ENCODE measurements at places on chromosomes 3 and 15. TPM values are rescaled to one million over a fixed set of nuclear protein-coding genes. Genes with fewer than 3 reads are reported as not detected.

- no peak for DNase-seq
Measured at GRCh38 chr3:159113221-159113875, 311.5 kb downstream of the MFSD1 start.

GRCh38 chr3:60660026-60660425, 591.2 kb downstream of the FHIT start:
- no peak for DNase-seq

GOLGA8G gene
- not detected for total RNA-seq

DNA sequence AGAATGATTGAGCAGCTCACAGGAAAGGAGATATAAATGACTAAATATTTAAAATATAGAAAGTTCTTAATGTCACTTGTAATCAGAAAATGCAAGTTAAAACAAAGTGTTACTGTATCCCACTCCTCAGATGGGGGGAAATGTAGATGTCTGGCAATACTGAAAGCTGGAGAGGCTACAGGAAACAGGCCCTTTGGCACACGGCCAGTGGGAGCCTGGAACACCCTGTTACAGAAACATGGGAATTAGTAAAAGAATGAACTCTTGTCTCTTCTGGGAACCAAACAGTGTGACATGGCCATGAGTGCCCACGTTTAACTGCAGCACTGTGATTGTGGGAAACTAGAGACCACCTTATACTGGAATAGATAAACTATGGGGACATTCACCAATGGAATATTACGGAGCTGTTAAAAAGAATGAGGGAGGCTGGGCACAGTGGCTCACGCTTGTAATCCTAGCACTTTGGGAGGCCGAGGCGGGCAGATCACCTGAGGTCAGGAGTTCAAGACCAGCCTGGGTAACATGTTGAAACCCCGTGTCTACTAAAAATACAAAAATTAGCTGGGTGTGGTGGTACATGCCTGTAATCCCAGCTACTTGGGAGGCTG, 50.2 kb downstream of the CDCP1 start:
- no peak for DNase-seq

GRCh38 chr3:127035677-127036076, 52.8 kb downstream of the PLXNA1 start:
- DNase-seq = no peak

RLBP1 gene
- not detected for total RNA-seq

DNA sequence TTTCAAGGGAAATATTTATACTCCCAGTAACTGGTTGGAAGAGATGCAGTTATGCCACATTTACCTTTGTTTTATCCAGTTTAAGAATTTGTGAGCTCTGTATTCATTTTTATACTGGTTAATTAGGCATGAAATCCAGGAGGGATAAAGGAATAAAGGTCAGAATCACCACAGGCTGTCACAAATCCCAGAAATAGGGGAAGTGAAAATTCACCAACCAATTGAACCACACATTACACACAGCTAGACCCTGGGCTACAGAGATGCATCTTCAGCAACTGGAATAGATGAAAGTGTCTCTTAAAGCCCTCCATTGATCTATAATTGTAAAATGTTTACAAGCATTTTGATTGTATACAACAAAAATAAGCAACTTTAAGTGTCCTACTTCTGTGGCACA, 18.5 kb downstream of the SERPINI1 start:
- DNase-seq = no peak

SLC22A14 gene
- not detected for total RNA-seq

- no peak for DNase-seq
Measured at GRCh38 chr3:50302095-50303012, 1.0 kb downstream of the HYAL1 start.

- no peak for DNase-seq
Measured at GRCh38 chr3:108863799-108864135, 41.2 kb downstream of the TRAT1 start.

- DNase-seq = no peak
Measured at GRCh38 chr3:160637086-160637485, 39.9 kb upstream of the ARL14 start.

CFAP100 gene
- total RNA-seq = not detected

DNA sequence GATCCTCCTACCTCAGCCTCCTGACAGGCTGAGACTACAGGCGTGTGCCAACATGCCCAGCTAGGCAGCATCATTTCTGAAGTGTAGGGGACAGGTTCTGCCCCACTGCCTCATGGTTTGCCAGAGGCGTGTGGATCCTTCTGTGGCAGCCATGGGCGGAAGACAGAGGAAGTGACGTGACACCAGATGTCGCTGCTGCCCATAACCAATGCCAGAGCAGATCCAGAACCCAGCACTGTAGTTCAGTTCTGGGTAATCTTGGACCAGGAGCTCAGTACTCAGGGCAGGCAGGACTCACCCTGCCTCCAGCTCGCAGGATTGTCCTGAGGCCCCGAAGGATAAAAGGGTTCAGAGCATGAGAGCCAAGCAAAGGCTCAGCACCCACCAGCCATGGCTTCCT, 8.2 kb downstream of the RBPMS2 start:
- DNase-seq = peak; percentile 27

KBTBD13 gene
- total RNA-seq = not detected

GRCh38 chr3:160140756-160141155, 84.5 kb upstream of the C3orf80 start:
- DNase-seq = peak; percentile 53

DNA sequence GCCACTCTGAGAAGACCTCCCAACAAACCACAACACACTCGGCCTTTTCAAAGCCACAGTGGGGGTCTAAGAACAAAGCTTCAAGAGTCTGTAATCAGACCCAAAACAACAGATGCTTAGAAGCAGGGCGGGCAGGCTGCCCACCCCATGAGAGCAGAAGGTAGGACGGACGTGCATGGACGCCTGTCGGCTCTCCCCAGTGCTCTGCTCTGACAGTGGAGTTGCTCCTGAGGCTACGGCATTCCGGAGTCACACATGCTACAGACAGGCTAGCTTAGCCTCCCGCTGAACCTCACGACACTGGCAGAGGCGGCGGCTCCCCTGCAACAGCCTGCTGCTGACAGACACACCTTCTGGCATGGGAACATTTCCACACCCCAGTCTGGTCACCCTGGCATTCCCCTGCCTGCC, 33.5 kb downstream of the SLCO2A1 start:
- DNase-seq = no peak

DNA sequence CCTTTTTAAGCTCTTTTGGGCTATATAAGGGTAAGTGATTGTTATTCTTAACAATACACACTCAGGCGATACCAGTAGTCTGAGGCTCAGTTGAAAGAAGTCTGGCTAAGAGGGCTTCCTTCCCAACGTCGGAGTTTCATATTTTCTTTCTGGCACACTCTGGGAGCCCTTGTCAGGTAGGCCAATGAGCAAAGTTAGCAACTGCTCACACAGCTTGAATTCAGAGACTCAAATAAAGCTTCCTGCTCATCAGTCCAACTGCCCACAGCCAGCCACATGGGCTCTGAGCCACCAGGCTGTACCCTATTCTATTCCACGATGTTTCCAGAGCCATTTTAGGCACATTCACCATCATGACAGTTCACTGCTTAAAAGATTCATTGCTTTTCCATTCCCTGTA, 155.1 kb upstream of the TBL1XR1 start:
- no peak for DNase-seq

- no peak for DNase-seq
Measured at GRCh38 chr15:67025719-67026609, 39.4 kb upstream of the SMAD3 start.

DNA sequence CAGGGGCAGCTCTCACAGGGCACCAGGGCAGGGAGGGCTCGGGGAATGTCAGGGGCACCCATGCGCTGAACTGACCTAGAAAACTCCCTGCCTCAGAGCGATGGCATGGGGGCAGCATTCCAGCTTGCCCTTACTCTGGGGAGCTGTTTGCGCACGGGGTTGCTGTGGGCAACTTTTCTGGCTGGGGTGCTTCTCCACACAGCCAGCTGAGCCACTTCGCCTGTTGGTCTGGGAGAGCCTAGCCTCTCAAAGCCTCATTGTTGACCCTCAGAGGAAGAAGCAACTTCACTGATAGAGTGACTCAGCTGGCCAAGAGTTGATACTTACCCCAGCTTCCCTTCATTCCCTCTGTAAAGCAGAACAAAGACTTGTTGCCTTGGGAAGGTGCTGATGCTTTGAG, 42.6 kb upstream of the MRPS22 start:
- no peak for DNase-seq

GRCh38 chr3:138461246-138461645, 26.8 kb downstream of the ESYT3 start:
- no peak for DNase-seq

DNA sequence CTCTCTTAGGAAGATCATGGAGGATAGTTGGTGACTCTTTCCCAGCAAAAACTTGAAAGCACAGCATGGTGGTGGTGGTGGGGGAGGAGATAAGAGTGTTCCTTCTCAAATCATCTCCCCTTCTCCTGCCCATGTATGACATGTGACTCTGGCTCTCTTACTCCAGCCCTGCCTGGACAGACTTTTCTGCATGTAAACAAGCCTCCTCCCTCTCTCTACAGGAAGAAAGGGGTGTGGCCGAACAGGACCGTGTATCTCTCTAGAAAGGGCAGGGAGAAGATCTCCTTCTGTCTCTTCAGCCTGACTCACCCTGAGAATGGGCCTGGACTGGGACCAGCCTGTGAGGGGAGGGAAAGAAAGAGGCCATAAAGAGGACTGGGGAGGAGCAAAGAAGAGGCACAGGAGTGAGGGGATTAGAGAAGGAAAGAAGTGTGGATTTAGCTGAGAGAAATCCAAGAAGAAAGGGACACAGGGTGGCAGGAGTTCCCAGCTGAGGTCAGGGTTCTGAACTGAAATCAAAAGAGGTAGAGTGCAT, 1.5 kb downstream of the CELF6 start:
- DNase-seq = no peak

DNA sequence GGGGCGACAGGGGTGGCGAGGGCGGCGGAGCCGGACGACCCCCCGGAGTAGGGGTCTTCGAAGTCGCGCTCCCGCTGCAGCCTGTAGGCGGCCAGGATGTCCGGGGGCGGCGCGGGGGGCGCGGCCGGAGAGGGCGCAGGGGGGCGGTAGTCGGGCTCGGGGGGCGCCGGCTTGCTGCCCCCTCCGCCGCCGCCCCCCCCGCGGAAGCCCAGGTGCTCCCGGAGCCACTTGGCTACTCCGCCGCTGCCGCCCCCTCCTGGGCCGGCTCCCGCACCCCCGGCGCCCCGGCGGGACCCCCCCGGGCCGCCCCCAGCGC, 230 bp downstream of the SHF start:
- no peak for DNase-seq

- no peak for DNase-seq
Measured at GRCh38 chr3:167892205-167892604, 156.7 kb downstream of the SERPINI1 start.

- DNase-seq = no peak
Measured at GRCh38 chr3:159001711-159002110, 199.9 kb downstream of the MFSD1 start.

GRCh38 chr3:12891985-12892839, 50.8 kb upstream of the RPL32 start:
- DNase-seq = peak; percentile 64

GRCh38 chr15:80182611-80183261, 29.9 kb downstream of the FAH start:
- DNase-seq = no peak

- no peak for DNase-seq
Measured at GRCh38 chr15:94335616-94336015, 104.3 kb downstream of the MCTP2 start.

MIX23 gene
- total RNA-seq = 148 TPM

SH3GL3 gene
- total RNA-seq = not detected

DNA sequence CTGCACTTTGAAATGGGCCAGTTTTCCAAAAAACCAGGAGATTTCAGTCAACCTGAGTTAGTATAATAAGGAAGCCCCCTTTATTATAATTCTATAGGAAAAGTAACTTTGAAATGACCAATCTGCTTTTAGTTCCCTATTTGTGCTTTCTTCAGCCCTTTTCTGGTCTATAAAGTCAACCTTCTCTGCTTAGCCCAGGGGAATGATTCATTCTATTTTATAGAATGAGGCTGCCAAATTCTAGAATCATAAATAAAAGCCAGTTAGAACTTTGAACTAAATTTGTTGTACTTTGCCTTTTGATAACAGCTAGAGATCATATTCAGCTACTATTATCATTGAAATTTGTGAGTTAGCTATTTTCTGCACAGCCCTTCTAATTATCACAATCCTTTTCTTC, 24.7 kb downstream of the CIP2A start:
- DNase-seq = no peak

- DNase-seq = peak; percentile 18
Measured at GRCh38 chr3:67601919-67602608, 52.3 kb downstream of the SUCLG2 start.

DNA sequence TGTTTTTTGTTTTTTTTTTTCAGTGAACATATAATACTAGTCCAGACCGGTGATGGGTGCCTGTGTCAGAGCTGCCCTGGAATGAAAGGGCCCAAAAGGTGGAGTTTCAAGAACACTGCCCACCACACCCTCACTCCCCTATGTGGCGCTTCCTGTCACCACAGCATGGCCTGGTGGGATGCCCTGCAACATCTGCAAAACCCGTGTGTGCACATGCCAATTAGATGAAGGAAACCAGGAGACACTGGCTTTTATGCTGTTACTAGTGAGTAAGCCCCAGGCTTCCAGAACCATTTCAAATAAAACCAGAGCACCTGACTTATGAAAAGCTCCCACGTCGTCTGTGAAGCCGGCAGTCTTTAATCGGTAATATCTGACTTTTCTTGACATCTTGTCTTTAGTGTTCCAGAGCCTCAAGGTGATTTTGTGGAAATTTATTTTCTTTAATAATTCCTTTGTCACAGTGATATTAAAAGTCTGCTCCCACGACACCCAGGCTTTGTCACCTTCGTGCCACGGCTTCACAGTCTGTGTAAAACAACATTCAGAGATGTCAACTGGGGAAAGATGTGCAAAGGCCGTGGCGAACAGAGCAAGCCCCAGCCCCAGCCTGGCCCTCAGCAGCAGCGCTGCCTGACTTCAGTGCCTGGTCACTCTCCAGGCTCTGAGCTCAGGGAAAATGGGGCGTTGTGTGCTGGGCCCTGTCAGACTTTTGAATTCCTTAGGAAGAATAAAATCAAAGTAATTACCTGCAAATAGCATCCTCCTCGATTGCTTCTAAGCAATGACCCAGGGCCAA, 6.4 kb downstream of the CFAP92 start:
- DNase-seq = no peak

DNA sequence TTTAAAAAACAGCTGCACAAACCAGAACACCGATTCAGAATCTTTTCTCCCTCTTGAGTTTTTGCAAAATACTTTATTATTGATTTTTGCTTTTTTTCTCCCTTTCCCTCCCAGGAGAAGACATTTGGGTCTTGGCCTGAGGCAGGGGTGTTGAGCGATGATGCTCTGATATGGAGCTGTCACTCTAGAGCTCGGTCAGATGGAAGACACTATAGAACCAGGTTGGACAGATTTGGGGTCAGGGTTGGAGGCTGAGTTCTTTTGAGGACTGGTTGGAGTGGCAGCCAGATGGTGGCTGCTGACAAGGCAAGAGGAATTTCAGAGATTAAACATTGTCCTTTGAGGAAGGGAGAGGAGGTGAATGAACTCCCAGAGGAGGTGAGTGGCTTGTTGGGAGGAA, 16.9 kb downstream of the CDAN1 start:
- DNase-seq = no peak

- no peak for DNase-seq
Measured at GRCh38 chr3:49781415-49782199, 4.7 kb downstream of the IP6K1 start.
